Fibroblast of pulmonary artery (primary cell): ENCODE measurements at places on chromosomes 2 and 18.

DNA sequence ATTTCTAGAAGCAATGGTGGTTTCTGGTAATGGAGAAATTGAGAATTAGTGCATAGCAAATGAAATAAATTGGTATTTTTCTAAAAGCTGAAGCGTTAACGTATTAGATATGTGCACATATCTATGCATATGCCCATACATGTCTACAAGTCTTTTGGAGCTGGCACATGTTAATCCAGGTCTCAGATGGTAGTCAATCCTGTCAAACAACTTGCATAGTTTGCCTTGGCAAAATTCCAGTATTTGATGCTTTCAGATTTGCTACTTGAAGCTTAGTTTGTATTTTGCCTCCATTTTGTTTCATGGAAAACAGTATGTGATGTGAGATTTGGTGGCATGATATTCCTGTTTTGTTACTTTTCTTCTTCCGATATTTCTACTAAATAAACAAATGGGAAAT, 304.6 kb downstream of the PARD3B start:
- DNase-seq, result no peak

GRCh38 chr2:100060875-100061274, 81.5 kb downstream of the AFF3 start:
- no peak for DNase-seq

GRCh38 chr2:177031438-177032180, 181.0 kb upstream of the HNRNPA3 start:
- no peak for DNase-seq

DNA sequence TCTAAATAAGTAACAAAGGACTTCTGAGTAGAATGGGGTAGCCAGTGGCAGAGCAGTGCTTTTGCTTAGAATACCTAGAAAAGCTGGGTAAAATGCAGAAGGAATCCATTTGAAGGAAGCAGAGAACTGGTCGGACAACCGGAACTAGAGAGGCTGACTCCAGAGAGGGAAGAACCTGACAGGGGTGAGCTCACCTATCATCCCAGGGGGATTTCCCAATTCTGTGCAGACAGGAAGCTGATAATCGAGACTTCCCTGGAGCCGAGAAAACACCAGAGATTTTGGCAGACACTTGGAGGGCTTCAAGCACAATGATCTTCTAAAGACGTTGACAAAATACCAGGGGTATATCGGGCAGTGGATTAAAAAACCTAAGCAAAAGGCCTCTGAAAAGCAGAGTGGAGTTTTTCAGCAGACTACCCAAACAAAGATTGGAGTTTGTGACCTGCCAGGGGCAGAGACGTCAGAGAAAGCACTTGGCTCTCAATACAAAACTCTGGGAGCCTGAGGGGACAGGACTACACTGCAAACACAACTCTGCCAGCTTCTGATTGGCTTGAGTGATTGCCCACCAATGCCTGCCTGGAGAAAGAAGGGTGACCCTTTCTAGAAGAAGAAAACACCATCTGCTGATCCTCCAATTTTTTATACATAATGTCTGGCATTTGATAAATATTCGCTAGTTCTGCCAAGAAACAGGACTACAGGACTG, 67.5 kb upstream of the TTN start:
- peak; percentile 49 for DNase-seq

GRCh38 chr2:228594012-228594411, 412.5 kb upstream of the SPHKAP start:
- no peak for DNase-seq

GRCh38 chr2:231332872-231333500, 62.5 kb upstream of the B3GNT7 start:
- DNase-seq, result no peak

GRCh38 chr2:5164776-5165525, 527.2 kb upstream of the SOX11 start:
- DNase-seq, result peak; percentile 45

DNA sequence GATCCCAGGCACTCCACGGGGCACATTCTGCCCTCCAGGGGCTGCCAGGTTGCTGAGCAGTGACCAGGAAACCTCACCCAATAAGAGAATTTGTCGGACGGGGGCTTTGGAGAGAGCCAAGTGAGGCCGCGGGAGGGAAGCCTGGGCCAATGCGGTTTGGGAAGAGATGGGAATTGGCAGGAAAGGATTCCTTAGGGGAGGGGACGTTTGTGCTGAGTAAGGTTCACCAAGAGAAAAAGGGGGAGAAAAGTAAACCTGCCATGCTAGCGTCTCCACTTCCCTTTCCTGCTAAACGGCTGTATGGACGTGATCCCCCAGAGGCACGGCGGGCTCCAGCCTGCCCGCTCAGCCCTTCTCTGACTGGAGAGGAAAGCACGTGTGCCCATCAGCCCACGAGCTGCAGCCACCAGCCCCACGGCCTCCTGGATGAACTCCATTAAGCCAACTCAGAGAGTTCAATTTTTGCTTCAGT, 194.4 kb upstream of the ID2 start:
- DNase-seq, result no peak

- DNase-seq, result no peak
These were observed 73.8 kb downstream of the APOB start for GRCh38 chr2:20970068-20970467.

- no peak for DNase-seq
These were observed 43.1 kb upstream of the IL1R2 start for GRCh38 chr2:101948625-101949155.

GRCh38 chr2:195486987-195487644, 169.9 kb upstream of the SLC39A10 start:
- peak; percentile 76 for DNase-seq

DNA sequence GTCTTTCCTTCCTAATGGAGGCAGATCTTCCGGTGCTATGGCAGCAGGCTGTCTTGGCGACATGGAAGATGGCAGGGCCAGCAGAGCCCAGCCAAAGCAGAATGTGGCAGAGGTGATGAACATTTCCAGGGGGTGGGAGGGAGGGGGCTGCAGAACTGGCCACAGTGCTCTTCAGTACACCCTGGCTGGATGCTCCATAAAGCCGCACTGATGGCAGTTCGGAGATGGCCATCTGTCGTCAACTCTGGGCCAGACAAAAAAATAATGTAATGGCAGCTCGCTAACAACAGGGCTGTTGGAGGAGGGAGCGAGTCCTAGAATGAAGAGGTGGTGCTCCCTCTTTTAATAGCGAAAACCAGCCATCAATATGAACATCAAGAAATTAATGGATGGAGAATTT, 271.0 kb downstream of the ZNF521 start:
- DNase-seq, result no peak

DNA sequence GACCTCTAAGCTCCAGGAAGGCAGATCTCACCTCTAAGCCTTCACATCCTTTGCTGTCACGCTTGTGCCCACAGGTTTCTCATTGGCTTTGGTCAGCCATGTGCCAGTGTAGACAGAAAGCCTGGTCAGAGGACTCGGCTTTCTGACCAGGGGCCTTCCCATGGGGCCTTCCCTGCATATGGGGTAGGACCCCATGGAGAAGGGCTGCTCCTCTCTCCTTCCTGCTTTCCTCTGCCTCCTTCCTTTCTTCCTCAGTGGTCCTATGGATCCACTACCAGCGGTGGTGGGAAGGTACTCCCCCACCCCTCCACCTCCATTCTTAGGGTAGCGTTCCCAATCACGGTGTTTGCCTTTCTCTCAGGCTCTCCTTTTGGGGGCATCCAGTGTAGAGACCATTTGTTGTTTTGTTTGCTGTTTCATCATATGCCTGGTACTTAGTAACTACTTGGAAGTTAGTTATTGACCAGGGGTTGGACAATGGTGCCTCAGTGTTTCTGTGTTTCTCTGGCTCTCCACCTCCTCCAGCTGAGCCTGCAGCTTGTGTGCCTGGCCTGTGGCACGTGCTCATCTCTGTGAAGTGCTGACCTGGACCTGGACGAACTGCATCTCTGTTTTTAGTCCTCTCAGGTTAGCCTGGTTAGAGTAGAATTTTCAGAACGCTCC, 71.6 kb downstream of the ZNF407 start:
- no peak for DNase-seq

- DNase-seq, result peak; percentile 31
These were observed 86.5 kb downstream of the UXS1 start for GRCh38 chr2:106107509-106108131.

DNA sequence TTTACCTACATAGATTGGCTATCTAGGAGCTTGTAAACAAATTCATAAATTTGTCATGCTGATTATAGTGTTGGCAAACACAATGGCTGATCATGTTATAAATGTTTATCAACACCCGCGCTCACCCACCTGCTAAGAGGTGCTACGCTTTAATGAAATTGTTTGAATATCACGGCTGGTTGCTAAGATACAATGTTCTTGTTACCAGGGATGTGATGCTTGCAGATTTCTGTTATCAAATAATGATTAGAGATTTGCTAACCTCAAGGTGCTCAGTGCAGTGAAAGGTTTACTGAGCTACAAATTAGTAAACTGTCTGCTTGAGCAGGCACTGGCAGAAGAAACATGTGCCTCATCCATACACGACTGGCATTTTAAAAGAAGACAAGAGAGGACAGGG, 160.0 kb upstream of the ZEB2 start:
- no peak for DNase-seq

DNA sequence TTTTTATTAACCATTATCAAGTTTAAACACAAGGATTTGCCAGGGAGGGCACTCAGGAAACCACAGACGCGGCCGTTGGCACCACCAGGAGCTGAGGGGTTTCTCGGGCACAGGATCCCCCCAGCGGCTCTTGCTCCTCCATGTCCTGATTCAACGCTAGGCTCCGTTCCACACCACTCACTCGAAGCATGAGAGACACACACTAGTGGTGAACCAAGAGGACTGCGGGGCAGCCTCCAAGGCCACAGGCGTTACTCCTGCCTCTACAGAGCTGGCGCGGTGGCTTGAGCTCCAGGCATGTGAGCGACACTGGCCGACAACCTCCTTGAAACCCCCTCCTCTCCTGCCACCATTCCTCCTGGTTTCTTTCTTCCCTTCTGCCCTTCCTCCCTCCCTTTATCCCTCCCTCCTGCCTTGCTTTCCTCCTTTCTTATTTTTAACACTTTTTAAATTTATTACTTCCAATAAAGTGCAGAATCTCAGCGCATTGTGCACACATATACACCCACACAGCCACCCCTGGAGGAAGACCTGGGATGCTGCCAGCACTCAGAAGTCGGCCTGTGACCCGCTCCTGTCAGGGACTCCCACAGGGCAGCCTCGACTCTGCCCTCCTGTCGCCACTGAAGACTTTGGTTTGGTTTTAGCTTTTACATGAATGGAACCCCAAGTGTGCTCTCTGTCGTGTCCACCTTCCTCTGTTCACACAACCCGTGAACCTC, 21.7 kb downstream of the COX7A2L start:
- no peak for DNase-seq

DNA sequence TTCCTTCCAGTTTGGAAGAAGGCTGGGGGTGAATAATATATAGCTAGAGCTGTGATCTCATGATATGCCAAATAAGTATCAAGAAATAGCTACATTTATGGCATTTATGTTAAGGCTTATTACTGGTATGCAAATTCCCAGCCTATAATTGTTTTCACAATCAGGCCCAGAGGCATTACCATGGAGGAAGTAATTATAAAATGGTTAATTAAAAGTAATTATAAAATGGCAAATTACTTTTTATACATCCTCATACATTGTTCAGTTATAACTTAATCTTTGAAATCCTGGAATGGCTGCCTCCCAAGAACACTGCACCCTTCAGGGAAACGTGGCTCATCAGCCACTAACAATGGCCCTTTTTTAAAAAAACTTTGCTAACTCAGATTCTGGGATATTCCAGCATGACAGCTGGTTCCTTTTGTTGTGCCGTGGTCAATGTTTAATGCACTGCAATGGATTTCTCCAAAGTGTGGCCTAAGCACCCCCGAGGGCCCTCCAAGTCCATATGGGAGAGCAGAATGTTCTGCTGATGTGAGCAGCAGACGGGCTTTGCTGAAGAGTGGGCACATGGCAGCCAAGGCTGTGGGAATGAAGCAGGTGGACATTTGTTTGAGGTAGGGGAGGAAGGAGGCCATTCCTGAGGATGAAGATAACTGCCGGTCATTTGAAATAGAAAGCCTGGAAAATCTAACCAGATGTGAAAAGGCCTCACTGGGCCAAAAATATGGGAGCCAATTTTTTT, 483.5 kb upstream of the GCFC2 start:
- DNase-seq, result no peak

- DNase-seq, result peak; percentile 61
These were observed 1.5 kb downstream of the ACSL3 start for GRCh38 chr2:222862106-222862908.

DNA sequence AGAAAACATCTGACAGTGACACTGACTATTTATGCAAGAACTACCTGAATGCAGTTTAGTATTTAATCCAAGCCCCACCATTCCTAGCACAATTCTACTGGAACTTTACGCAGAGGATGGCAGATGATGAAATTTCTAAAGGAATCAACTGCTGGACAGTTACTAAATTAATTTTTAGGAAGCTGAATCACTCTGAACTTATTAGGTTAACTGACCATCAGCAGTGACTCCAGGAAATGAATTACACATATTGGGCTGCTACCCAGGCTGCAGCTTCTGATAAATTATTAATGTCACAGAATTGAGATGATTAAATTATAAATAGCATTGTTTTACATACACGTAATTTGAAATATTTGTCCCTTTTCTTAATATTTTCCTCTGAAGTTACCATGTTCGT, 250.8 kb downstream of the TMEM182 start:
- no peak for DNase-seq

DNA sequence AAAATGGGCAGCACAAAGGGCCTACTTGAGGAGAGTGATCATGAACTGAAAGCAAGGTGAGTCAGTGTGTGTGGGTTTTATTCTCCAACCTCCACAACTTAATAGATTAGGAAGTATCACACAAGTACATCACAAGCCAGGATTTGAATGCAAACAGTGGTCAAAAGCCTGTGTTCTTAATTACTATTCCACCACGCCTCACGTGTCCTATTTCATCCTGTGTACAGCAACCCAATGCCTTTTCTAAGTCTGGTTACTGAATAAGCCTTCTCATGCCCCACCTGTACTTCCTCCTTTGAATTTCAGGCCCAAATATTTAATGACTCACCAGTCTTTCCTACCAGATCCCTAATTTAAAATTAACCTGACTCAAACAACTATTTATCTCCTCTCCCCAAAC, 755.7 kb upstream of the SLC8A1 start:
- no peak for DNase-seq

DNA sequence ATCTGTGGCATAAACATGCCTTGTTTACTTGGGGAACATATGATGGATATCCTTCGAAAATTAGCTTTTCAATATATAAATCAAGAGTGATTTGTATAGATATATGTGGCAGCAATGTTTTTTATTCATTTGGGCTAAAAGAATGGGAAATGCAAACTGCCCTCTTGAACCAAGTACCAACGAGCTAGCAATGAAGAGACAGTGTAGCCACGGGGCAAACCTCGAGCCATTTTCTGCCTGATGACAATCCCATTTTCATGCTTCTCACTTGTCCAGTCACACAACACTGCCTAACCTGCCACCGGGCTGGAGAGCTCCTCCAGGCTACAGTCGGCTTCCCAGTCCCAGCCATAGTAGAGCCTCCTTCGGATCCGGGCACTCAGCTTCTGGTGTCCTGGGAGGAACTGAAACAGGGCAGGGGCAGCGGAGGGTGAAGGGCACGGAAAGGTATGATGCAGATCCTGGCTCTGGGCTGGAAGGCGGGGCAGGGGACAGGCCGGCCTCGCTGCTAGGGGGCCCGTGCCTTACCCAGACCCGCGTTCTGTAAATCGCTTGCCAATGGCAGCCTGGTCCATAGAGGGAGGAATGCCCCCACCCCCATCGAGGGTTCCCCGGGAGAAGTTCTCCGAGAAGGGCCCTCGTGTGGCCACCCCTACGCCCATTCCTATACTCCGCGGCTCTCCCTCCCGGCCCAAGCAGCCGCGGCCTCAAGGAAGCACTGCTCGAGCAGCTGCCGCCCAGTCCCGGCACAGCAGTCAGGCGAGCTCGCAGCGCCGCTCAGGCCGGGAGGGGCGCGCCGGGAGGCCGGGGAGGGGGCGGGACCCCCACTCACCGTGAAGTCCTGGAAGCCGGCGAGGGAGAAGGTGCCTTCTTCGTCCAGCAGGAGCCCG, 552 bp downstream of the CNPPD1 start:
- DNase-seq, result peak; percentile 32
